ENCODE measurements at places on chromosomes 6 and 20.

- no peak for DNase-seq
Measured at GRCh38 chr6:18897350-18897749, 510.2 kb downstream of the RNF144B start.

DNA sequence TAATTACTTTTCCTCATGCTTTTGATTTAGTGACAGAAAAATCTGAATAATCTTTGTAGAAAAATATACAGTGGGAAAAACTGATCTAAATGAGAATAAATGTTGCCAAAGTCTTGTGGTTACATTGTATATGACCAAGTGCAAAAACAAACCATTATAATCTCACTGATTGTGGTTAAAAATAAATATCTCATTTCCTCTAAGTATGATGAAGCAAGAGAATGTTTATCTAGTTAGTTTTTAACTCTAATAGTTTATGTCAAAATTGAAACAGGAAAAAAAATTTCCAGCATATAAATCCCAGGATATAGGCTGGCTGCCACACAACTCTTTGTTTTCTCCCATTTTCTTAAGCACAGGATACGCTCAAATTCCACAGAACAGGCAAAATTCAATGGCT is 392.7 kb upstream of the ID4 start:
- DNase-seq: no peak

- DNase-seq: no peak
Measured at GRCh38 chr6:119514345-119514744, 164.8 kb upstream of the MAN1A1 start.

- no peak for DNase-seq
Measured at GRCh38 chr6:24719125-24719971, at the start of gene C6orf62. Gene C6orf62 (minus strand): TSS chr6:24719154. CDS start chr6:24718668, 486 bp downstream.

GRCh38 chr6:44789806-44790205 is 402.3 kb downstream of the CDC5L start:
- no peak for DNase-seq

DNA sequence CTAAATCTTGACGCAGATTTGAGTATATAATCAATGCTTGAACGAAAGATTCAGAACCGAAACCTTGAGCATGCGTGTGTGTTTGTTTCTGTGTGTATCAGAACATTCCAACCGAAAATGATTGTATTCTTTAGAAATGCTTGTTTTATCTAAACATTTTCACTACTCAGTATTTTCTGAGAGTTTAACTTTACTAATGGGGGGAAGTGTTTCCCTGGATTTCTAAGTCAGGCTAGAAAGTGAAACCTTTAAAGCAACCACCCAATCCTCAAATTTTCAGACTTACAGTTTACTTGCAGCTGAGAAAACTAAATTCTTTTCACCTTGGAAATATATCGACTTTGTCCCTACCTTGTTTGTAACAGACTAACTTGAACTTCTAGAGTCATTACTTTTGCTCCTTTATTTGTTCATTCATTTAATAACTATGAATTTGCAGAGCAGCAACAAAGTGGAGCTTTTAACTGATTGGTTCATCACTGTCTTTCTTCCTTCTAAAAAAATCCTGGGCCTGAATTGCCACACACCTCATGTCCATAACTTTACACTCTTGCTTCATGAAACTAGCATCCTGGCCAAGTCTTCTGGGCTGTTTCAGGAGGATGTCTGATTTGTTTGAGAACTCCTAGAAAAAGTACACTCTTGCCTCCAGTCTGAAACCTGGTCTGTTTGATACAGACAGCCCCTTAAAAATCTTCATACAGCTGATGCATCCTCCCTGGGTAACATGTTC is 77.8 kb upstream of the XRN2 start:
- DNase-seq: no peak

GRCh38 chr6:32790306-32790705 is 26.5 kb downstream of the HLA-DOB start:
- DNase-seq: no peak

GRCh38 chr20:52540509-52540908 is 348.9 kb upstream of the ZFP64 start:
- DNase-seq: no peak

GRCh38 chr6:39072830-39073229 is 24.2 kb downstream of the GLP1R start:
- no peak for DNase-seq

DNA sequence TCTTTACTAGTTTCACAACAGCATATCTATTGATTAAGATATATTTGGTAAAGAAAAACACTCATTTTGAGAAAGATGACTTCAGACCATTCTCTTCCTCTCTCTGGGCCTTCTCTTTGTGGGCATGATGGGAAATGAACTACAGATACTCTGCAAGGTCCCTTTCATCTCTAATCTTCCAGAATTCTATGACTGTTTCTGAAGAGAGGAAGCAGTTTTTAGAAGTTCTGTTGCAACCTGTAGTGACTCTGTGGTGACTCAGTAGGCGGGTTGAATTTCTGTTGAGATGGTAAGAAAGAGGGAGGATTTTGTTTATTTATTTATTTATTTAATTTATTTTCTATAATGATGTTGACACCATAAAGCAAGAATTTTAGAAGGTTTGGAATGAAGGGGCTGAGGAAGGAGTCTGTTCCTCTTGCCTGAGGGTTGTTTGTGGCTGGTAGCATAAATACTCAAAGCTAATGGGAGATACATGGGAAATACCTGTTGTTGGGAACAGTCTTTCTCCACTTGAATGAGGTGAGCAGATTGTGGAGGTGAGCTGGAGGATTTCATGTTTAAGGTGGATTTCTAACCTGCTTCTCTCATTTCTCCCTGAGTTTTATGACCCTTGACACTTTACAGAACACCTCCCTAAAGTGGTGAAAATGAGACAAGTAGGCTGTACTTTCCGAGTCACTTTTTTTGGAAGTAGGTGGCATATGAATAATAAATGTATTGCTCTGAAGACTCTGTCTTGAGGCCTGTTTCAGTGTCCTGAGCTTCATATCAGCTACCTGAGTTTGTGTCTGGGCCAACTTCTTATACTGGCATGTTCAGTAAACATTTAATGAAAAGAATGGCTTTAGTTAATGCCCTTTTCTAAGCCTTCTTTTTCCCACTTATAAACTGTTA is 15.0 kb downstream of the ACSS2 start:
- no peak for DNase-seq

DNA sequence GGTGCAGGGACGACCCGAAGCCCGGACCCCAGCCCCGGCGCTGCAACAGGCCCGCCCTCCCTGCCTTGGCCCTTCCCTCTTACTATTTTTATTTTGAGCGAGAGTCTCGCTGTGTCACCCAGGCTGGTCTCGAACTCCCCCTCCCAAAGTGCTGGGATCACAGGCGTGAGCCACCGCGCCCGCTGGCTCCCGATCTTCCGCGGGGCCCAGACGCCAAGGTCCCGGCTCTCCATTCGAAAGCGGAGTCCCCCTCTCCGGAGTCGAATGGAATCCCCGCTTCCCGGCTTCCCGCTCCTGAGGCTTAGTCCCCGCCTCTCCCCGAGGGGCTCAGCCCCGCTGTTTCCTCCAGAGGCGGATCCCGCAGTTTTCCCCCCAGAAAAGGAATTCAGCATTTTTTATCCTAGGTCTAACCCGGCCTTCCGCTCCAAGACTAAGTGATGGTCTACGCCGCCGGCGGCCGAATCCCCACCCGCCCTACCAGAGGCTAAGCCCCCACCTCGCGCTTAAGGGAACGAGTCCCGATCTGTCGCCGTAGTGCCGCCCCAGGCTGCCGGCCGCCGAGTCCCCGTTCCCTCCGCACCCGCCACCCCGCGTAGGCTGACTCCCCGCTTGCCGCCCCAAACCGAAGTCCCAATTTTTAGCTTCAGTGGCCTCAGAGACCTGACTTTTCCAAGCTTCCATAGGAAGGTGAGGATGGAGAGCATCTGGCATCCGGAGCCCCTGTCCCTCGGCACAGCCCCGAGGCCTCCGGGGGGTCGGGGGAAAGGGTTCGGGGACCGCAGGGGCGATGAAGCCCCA is 11.5 kb upstream of the TMC2 start:
- no peak for DNase-seq

DNA sequence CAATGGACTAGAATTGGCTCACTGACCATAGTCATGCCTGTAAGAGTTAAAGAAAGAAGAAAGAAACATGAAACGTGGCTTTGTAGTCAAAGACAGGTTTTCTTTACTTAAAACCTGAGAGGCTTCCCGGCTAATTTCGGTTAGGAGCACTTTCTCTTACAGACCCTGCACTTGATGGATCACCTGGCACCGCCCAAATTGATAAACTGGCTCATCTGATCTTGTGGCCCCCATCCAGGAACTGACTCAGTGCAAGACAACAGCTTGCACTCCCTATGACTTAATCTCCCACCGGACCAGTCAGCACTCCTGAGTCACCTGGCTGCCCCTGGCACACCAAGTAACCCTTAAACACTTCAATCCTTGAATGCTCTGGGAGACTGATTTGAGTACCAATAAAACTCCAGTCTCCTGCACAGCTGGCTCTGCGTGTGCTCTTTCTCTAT is 12.3 kb downstream of the TMEM14B start:
- DNase-seq: peak; percentile 98

DNA sequence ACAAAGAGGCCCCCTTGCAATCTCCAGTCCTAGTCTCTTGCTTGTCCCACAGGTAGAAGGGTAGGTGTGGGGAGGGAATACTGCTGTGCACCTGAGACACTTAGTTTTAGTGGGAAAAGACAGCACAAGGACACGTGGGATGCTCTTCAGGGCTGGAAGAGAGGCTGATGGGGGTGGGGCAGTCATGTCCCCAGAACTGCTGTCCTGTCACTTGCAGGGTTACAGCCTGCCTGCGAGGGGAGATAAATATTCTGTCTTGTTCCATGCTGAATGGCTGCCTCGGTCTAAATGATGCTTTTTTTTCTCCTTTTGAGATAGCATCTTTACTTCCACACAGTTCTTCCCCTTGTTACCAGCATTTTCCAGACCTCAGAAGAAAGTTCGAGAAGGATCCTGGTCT is 106.2 kb downstream of the SLC24A3 start:
- no peak for DNase-seq

GRCh38 chr20:52012079-52012478 is 179.5 kb downstream of the ZFP64 start:
- no peak for DNase-seq

- DNase-seq: no peak
Measured at GRCh38 chr20:57782631-57783041, 72.8 kb upstream of the PMEPA1 start.

GRCh38 chr6:84967965-84968364 is 203.6 kb upstream of the TBX18 start:
- DNase-seq: no peak

DNA sequence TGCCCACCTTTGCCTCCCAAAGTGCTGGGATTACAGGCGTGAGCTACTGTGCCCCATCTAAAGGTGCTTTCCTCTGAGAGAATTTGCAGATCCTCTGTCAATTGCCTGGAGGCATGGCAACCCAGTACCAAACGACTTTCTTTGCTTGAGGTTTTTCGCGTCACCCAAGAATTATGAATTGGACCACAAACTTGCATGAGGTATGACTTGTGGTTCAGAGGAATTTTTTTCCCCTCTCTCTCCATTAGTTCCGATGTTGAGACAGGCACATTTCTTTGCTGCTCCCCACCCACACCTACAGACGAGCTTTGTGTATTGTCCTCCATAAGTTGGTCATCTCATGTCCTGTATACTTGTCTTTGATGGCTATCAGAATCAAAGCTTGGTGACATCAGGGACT is 11.8 kb upstream of the SCAF8 start:
- DNase-seq: peak; percentile 72

Data from keratinocyte (primary cell).